Breast epithelium (tissue), 4 donors: ENCODE measurements at places on chromosomes 2 and 18.
A peak's percentile ranks its signal among the peaks of the same experiment; 100 is the strongest.

DNA sequence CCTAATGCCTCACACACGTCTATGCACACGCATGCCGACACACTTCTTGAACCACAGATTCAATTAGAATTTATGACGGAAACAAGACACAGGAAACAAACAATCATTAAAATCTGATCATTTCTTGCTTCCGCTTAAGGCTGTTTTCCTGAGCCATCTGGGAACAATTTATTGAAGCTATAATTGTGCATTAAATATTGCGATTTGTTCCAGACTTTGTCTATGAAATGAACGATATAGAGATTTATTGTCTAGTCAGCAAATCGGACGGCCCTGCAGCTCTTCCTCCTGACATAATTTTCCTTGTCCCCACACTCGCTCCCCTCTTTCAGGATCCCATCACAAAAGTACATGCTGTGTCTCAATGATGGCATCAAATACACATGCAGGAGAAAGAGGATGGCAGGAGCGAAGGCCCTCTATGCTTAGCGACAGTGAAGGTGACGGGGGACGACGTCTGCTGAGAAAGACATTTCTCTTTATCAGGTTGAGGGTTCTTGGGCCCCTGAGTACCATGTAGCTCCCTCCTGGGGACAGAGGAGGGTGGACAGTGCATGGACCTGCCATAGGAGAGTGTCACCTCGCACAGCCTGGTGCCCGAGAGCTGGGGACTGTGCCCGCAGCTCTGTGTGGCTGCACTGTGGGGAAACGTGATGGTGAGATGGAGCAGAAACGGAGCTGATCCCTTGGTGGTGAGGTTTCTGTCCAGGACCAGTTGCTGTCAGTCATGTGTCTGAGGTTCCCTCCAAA, 157.3 kb downstream of the ACKR3 start:
- no peaks in the 10 kb centered on the region for H3K36me3 ChIP-seq
- no peak overlapping the region for H3K4me3 ChIP-seq
- H3K27me3 ChIP-seq: no peaks in the 10 kb centered on the region
- no peak overlapping the region for H3K27ac ChIP-seq
- no peak for DNase-seq
- H3K4me1 ChIP-seq: no peaks in the 10 kb centered on the region

DNA sequence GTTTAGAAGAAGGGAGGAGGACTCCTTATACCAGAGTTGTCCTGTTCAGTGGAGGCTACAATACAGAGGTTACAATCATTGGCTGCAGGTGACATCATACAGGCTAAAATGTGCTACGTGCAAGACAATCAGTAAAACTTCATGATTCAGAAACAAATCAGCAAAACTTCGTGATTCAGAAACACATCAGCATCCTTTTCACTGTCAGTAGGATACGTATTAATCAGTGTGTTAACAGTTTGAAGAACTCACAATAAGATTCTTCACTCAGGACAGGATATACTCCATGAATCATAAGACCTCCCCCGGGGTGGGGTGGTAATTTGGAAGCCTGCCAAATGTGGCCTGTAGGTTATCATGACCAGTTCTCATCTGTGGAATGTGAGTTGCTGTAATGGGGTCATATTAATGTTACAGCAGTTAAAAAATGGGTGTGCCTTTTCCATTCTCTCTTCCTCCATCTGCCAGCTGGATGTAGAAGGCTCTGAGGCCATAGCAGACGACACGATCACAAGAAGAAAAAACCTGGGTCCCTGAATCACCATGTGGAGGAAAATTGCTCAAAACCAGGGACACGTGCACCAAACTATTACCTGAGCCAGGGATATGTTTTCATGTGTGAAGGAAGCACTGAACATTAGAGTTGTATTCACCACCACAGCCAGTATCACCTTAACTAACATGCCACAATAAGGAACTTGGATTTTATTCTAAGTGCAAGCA, 134.8 kb upstream of the CREB1 start:
- H3K4me1 ChIP-seq: no peaks in the 10 kb centered on the region
- no peak for DNase-seq
- no peak overlapping the region for H3K4me3 ChIP-seq
- no peak overlapping the region for H3K27ac ChIP-seq

DNA sequence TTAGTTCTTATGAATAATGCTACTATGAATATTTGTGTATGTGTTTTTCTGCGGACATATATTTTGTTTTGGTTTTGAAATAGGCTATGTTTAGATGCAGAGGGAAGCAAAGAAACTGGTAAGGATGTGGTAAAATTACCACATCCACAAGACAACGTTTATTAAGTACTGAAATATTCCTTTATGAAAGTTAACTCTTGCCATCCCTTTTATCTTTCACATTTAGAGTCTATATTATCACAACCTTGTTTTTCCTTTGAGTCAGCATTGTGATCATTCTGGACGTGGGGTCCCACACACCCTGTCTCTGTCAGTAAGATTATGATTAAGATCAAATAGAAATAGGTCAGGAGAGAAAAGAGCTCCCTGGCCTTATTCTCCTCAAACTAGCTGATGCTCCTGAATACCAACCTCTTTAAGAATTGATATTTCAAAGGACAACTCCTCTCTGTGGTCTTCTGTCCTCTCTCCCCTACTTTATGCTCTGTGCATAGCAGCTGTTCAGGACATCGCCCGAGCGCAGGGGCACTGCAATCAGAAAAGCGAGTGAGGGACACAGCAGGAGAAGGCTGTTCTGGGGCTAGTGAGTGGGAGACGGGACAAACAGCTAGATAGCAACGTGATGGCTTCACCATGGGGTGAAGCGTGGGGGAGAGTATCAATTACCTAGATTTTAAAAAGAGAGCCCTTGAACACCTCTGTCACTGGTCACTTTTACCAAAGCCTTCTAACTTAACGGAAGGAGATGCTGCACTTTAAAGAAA, 12.2 kb downstream of the METAP1D start:
- DNase-seq: no peak
- H3K4me3 ChIP-seq: no peak overlapping the region
- no peak overlapping the region for H3K27ac ChIP-seq
- H3K27me3 ChIP-seq: no peaks in the 10 kb centered on the region
- H3K36me3 ChIP-seq: no peaks in the 10 kb centered on the region

DNA sequence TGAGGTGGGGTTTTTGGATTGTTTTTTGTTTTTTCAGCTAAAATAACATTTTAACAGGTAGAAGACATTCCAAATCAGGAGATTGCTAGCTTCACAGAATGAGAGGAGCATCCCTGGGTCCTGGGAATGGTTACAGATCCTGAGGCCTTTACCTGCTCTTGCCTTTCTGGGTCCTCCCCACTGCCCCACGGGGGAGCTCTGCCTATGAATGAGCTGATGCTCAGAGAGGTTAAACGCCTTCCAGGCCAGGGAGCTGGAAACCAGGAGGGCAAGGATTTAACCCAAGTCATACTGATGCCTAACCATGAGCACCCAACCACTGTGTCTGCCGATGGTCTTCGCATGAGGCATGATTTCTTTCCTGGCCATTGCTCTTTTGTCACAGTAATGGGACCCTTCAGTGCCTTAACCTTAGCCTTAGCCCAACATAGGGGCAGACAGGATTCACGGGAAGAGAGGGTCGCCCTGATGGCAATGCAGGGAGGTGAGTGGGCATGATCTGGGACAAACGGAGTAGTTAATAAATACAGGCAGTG, 16.1 kb downstream of the MOCOS start:
- H3K27me3 ChIP-seq: no peaks in the 10 kb centered on the region
- H3K4me1 ChIP-seq: no peaks in the 10 kb centered on the region
- no peaks in the 10 kb centered on the region for H3K36me3 ChIP-seq
- H3K4me3 ChIP-seq: no peak overlapping the region

DNA sequence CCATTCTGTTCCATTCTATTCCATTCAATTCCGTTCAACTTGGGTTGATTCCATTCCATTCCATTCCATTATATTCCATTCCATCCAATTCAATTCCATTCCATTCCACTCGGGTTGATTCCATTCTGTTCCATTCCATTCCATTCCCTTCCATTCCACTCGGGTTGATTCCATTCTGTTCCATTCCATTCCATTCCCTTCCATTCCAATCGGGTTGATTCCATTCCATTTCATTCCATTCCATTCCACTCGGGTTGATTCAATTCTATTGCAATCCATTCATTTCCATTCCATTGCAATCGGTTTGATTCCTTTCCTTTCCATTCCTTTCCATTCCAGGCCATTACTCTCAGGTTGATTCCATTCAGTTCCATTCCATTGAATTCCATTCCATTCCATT, 1138.4 kb downstream of the RPIA start:
- no peak for DNase-seq
- H3K4me3 ChIP-seq: no peak overlapping the region
- no peaks in the 10 kb centered on the region for H3K36me3 ChIP-seq
- no peaks in the 10 kb centered on the region for H3K4me1 ChIP-seq

DNA sequence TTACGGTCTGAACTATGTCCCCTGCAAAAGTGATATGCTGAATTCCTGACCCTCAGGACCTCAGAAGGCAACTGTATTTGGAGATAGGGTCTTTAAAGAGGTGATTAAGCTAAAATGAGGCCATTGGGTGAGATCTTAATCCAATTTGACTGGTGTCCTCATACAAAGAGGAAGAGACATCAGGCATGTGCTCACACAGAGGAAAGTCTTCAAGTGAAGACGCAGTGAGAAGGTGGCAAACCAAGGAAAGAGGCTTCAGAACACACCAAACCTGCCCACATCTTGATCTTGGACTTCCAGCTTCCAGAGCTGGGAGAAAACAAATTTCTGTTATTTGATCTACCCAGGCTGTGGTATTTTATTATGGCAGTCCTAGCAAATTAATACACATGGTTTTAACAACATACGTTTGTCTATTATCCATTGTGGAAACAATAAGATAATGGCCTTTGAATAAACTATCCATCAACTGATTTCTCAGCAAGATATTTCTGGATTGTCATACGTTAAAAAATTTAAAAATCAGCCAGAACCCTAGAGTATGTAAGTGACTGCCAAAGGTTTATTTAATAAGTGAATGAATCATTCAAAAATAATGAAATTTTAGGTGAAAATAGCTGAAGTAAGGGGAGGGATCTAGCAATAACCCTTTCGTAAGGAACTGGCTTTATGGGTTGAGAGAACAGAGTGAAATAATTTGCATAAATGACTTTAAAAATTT, 6.5 kb downstream of the WIPF1 start:
- H3K4me3 ChIP-seq: no peak overlapping the region
- no peaks in the 10 kb centered on the region for H3K27me3 ChIP-seq
- peak overlapping the region; percentile 2 for H3K27ac ChIP-seq
- no peak for DNase-seq

GRCh38 chr2:206084870-206085741, 868 bp downstream of the INO80D start:
- H3K4me1 ChIP-seq: no peaks in the 10 kb centered on the region
- DNase-seq: peak; percentile 53
- H3K4me3 ChIP-seq: peak overlapping the region; percentile 84
- peak overlapping the region; percentile 100 for H3K27ac ChIP-seq

- peak overlapping the region; percentile 100 for H3K27ac ChIP-seq
- no peaks in the 10 kb centered on the region for H3K36me3 ChIP-seq
- peak; percentile 71 for DNase-seq
- no peaks in the 10 kb centered on the region for H3K27me3 ChIP-seq
- H3K4me3 ChIP-seq: peak overlapping the region; percentile 77
- H3K4me1 ChIP-seq: no peaks in the 10 kb centered on the region
Observed at GRCh38 chr2:207166349-207167098, 776 bp upstream of the KLF7 start.

DNA sequence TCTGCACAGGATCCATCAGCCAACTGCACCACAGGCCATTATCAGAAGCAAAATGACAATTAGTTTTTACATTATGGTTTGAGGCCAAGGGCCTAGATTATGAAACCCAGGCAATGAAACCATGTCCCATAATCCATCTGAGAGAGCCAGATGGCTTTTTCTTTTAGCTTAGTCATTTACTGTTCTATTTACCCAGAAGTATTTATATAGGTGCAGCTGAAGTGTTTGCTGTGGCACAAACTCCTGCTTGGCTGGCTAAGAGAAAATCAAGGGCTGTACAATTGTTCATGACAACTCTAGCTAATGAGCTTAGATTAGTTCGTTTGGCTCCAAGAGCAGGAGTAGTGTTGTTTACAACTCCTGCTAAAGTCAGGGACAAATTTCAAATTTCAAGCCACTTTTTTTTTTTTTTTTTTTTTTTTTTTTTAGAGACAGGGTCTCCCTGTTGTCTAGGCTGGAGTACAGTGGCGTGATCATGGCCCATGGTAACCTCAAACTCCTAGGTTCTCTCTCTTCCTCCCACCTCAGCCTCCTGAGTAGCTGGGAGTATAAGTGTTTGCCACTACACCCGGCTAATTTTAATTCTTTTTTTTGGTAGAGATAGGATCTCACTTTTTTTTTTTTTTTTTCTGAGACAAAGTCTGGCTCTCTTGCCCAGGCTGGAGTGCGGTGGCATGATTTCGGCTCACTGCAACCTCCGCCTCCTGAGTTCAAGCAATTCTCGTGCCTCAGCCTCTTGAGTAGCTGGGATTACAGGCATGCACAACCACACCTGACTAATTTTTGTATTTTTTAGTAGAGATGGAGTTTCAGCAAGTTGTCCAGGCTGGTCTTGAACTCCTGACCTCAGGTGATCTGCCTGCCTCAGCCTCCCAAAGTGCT, 18.4 kb upstream of the REV1 start:
- no peaks in the 10 kb centered on the region for H3K36me3 ChIP-seq
- H3K4me3 ChIP-seq: no peak overlapping the region
- no peak for DNase-seq
- no peaks in the 10 kb centered on the region for H3K4me1 ChIP-seq
- no peaks in the 10 kb centered on the region for H3K27me3 ChIP-seq

DNA sequence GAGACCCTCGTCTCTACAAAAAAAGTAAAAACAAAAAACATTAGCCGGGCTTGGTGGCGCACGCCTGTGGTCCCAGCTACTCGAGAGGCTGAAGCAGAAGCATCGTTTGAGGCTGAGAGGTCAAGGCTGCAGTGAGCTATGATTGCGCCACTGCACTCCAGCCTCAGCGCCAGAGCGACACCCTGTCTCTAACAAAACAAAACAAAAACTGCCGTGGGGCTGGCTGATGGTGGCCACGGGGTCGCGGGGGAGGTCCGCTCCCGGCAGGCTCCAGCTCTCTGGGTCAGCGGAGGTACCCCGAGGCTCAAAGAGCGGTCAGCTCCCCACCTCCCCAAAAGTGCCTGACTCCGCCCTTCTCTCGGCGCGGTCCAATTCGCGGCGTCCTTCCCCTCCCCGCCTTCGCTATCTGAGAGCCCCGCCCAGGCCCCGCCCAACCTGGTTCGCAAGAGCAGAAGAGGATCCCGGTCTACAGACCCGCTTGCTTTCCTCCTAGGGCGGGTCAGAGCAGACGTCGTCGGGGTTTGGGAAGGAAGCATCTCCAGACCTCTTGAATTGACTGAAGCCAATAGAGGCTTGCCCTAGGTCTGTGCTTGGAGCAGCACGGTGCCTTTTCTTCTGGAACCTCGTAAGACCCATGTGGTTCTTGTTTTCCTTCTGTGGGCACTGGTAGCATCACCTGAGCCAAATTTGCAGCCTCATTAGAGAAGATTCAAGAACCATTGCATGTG, 7.8 kb downstream of the RAX start:
- no peaks in the 10 kb centered on the region for H3K27me3 ChIP-seq
- no peaks in the 10 kb centered on the region for H3K36me3 ChIP-seq
- H3K4me3 ChIP-seq: peak overlapping the region; percentile 62
- H3K4me1 ChIP-seq: no peaks in the 10 kb centered on the region
- H3K27ac ChIP-seq: no peak overlapping the region
- no peak for DNase-seq

GRCh38 chr2:25566694-25567093, 106.7 kb downstream of the DTNB start:
- no peak for DNase-seq
- H3K27me3 ChIP-seq: no peaks in the 10 kb centered on the region
- no peak overlapping the region for H3K4me3 ChIP-seq
- no peaks in the 10 kb centered on the region for H3K4me1 ChIP-seq
- H3K36me3 ChIP-seq: no peaks in the 10 kb centered on the region

GRCh38 chr18:59140302-59140885, 710 bp downstream of the SEC11C start:
- no peaks in the 10 kb centered on the region for H3K27me3 ChIP-seq
- H3K36me3 ChIP-seq: no peaks in the 10 kb centered on the region
- no peaks in the 10 kb centered on the region for H3K4me1 ChIP-seq
- peak; percentile 17 for DNase-seq
- peak overlapping the region; percentile 95 for H3K27ac ChIP-seq
- peak overlapping the region; percentile 79 for H3K4me3 ChIP-seq
